ENCODE measurements at places on chromosomes 4 and X.
A peak's percentile ranks its signal among the peaks of the same experiment; 100 is the strongest.

DNA sequence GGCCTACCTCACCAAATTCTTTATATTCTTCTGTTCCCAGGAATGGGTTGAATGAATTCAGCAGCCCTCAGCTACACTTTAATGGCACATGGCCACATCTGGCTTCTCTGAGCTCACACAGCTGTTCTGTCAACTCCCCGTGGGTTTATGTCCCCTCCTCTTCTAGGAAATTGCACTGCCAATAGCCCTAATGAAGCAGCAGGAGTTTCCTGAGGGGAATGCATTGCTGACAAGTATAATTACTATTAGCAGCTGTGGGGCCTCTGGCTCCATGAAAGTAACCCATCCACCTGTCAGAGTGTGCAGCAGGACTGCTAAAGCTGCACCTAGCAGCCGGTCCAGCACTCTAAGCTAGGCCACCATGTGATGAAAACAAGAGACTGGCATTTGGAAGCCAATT, 50.3 kb downstream of the FTHL17 start:
- DNase-seq: no peak

- DNase-seq: no peak
Observed at GRCh38 chrX:123481913-123482851, 250.7 kb downstream of the THOC2 start.

DNA sequence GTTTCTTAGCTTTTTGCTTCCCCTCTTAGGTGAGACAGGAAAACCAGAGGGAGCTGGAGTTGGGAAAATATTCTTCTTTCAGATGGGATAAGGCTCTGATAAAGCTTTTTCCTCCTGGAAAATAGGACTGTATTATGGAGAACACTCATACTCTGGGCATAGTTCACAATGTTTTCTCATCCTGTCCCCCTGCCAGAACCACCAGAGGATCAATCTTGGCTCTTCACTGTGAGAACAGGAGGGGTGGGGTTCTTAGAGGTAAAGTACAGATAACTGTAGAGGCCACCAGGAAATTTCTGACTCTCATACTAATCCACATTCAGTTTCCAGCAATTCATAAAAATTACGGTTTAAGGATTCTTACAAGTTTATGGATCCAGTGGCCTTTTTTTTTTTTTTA, 661.8 kb upstream of the MAGEB2 start:
- DNase-seq: no peak

- DNase-seq: no peak
Observed at GRCh38 chr4:126123611-126124325, 809.0 kb downstream of the FAT4 start.

GRCh38 chr4:122221322-122221721, 69.2 kb downstream of the BLTP1 start:
- DNase-seq: no peak

- no peak for DNase-seq
Observed at GRCh38 chrX:22652596-22652995, 347.2 kb upstream of the DDX53 start.

DNA sequence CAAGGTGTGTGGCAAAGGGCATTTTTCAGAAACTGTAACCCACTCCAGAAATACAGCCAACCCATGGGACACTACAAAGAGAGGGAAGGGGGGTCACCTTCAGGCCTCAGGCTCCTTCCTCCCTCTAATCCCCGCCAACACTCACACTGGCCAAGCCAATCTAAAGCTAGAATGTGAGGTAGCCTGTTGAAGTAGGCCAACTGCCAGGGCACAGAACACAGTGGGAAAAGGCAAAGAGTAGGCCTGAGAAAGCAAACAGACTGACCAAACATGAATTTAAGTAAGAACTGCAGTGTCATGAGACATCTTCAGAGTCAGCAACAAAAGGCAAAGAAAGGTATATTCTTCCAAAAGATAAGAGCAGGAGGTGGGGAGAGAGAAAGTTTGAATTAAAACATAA, 289.0 kb downstream of the HNRNPD start:
- no peak for DNase-seq

- DNase-seq: no peak
Observed at GRCh38 chr4:37684154-37684553, 2.0 kb downstream of the RELL1 start.

DNA sequence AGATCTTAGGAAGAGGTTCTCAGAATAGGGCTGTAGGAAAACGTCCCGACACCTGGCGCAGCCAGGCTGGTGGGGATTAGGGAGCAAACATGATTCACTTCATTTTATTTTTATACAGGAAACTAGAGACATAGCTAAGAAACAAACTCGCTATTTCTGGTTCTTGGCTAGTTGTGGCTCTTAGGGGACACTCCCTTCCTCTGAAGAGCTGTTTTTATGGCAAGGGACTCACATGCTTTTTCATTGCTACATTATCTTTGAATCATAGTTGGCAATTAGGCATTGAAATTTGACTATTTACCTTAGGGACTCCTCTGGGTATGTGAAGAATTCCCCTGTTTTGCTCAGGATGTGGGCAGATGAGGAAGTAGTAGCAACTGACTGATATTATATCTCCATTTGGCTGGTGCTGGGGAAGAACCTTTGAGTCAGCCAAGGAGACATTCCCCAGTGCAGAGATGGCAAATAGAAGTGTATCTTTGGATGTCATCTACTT, 174.5 kb downstream of the SMIM20 start:
- no peak for DNase-seq

DNA sequence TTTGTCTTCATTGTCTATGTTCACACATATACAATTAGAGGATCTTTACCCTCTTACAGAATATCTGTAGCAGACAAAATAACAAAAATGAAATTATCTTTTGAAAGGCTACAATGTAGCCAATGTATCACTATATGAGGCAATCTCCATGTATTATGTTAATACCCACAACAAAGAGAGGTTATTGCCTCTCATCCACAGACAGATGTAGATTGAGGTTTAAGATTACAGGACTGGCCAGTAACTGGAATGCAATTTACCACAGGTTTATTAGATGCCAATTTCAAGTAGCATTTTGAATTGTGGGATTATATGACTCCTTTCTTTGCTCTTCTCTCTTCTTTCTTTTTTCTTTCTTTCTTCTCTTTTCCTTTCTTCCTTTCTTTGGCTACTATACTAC, 242.6 kb downstream of the ANKRD50 start:
- DNase-seq: no peak

DNA sequence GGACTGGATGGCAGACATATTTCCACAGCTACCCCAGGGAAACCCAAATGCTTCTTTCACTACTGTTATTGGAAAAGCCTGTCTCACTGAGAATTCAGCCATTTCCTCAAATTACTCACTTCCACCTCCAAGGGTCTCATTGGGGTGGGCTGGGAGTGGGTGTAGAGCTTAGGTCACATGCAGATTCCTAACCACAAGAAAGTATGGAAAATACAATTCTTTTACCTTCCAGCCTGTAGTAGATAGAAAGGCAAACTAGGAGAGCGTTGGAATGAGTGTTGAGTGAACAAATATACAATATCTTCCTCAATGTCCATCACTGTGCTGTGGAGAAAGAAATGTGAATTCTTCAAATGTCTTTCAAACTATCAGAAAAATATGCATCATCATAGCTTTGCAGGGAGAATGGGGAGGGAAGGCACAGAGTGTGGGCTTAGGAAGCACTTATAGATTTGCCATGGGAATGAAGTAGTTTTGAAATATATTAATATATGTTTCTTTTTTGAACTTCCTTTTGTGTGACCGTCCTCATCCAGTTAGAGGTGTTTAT, 245.3 kb upstream of the JADE1 start:
- DNase-seq: no peak

DNA sequence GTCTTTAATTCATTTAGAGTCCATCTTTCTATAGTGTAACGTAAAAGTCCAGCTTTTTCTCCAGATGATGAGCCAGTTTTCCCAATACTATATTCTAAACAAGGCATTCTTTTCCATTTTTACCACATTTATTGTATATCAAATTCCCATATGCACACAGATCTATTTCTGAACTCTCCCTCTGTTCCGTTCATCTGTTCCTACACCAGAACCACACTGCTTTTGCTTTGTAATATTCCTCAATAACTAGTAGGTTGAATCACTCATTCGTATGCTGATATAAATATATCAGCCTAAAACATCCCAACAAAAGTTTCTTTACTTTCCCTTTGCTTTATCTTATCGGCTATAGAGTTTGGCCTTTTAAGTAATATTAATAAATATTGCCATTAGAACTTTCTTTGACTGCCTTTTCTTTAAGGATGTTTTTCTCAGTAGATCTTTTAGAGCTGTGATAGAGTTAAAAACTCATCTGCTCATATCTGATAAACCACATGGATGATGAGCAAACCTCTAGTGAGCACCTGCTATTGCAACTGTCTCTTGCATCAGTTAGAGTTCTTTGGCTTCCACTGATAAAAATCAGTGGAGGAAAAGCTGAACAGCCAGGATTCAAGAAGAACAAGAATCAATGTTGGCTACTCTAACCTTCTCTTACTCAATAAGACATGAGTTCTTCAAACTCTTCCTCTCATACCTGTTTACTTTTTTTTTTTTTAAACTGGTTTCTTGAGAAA, 13.1 kb upstream of the RPL34 start:
- no peak for DNase-seq

GRCh38 chr4:8123389-8123788, 35.2 kb downstream of the ABLIM2 start:
- DNase-seq: no peak

GRCh38 chr4:55896622-55897021, 43.2 kb downstream of the EXOC1 start:
- no peak for DNase-seq

DNA sequence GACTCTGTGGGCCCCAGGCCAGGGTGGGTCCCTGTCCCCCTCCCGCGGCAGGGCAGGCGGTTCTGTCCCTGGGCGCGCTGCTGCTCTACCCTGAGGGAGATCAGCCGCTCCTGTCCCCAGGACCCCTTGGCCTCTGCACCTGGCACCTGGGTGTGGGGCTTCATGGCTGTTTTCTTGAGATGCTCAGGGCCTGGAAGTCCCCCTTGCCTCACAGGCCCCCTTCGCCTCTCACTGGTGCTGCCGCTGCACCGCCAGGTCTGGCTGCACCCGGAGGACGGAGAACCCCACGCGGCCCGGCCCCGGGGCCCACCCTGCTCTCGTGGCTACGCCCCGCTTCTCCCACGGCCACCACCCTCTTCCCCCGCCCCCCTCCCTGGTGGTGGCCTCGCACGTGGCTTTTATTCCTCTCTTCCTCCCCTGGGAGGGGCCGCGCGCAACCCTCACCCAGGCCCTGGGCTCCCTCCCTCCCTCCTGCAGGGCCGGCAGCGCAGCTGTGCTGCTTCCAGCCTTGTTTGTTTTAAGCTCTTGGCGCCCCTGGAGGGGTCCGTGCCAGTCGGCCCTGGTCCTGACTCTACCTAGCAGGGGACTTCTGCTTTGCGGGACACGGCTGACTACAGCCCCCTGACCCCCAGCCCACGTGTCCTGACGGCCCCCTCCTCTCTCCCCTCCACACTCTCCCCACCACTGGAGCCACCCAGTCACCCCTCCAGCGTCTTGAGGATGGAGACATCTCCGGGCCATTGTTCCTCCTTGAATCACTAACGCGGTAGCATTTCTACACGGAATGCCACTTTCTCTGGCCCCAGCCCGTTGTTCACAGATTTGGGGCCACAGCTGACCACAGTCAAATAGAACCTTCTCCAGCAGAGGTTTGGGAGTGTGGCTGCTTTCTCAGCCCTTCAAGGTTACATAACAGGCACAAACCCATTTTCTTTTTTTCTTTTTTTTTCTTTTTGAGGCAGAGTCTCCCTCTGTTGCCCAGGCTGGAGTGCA, 20.6 kb upstream of the CLDN24 start:
- no peak for DNase-seq

GRCh38 chrX:35040871-35041270, 98.3 kb downstream of the FAM47B start:
- DNase-seq: no peak

- no peak for DNase-seq
Observed at GRCh38 chrX:153608376-153608775, 9.4 kb upstream of the CCNQ start.

DNA sequence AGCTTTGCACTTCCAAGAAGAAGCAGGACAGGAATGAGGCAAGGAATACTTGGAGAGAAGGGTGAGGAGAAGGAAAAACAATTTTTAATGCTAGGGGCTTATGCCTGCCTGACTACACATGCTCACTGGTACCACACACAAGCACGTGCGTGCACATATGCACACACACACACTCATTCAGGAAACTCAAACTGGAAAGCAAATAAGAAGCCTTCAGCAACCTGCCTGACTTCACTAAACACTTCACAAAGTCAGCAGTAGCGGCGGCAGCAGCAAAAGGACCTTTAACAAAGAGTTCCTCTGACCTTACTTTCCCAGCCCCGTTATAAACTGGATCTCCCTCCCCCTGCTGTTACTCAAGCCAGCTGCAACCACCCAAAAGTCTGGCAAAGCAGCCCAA, 3.3 kb downstream of the ZDHHC9 start:
- no peak for DNase-seq

- no peak for DNase-seq
Observed at GRCh38 chr4:84710548-84710947, 127.6 kb downstream of the CDS1 start.

- DNase-seq: no peak
Observed at GRCh38 chrX:27583976-27584375, 6.2 kb upstream of the DCAF8L2 start.

GRCh38 chr4:168119890-168120289, 27.6 kb downstream of the ANXA10 start:
- DNase-seq: no peak

DNA sequence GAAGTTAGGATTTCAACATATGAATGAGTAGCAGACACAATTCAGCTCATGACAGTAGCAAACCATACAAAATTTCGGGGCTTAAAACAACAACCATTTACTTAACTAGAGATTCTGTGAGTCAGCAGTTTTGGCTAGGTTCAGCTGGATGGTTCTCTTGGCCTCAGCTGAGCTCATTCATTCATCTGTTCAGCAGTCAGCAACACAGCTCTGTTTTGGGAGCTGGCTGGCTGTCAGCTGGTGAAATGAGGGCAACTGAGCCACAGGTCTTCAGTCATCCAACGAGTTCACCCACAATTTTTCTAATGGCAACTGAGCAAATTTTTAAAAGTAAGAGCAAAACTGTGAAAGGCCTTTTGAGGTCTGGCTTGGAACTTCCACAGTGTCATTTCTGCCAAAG, 2005.1 kb upstream of the AGA start:
- DNase-seq: no peak

- DNase-seq: no peak
Observed at GRCh38 chr4:177511611-177512010, 69.4 kb upstream of the AGA start.

GRCh38 chr4:84407554-84408407, 91.3 kb downstream of the NKX6-1 start:
- DNase-seq: no peak

DNA sequence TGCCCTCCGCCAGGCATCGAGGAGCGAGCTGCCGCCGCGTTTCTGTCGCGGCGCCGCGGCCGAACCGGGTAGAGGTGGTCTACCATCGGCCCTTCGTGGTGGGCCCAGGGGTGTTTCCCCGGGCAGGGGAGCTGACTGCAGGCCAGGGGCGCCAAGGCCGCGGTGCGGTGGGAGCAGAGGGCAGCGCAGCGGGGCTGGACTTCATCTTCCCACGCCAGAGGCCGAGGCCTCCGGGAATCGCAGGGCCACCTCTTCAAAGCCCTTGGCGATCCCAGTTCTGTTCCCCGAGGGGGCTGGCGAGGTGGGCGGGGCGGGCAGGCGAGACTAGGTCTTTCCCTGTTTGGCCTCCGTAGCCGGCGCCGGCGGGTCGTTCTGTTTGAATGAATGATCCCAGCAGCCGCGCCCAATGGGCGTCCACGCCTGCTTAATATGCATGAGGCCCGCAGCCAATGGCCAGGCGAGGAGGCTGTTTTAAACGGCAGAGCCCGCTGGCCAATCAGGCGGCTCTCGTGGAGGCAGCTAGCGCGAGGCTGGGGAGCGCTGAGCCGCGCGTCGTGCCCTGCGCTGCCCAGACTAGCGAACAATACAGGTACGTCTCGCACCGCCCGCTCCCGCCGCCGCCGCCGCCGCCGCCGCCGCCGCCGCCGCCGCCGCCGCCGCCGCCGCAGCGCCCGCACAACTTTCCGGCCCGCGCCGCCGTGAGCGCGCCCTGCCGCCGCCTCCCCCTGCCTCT, at the start of gene HMGB3:
Gene HMGB3, plus strand, starts transcription at position 548 of the 733 bp plus-strand sequence. CDS start 2,265 bp downstream, outside the sequence.
- DNase-seq: peak; percentile 68
